ENCODE measurements at places on chromosomes 6 and 20. TPM values are rescaled to one million over a fixed set of nuclear protein-coding genes. Genes with fewer than 3 reads are reported as not detected.

The TOMM34 gene
- total RNA-seq, result 12.6 TPM

DNA sequence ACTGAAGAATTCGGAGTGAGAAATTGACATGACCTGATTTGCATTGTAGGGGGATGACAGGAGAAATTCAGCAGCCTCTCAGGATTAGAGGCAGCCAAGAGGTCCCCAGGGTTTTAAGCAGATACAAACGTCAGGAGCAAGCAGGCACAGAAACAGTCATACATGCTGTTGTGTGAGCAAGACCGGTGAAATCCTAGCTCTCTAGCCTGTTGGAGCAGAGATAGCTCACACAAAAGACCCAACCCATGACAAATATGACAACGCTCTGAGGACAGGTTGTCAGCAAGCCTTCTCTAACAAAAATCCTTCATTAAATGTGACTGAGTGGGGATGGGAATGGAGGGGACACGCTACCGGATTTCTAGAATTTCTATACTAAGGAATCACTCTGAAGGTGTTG is 23.0 kb upstream of the AKAP12 start:
- DNase-seq, result no peak

The LRRC1 gene
- 10.7 TPM for total RNA-seq

The TBXT gene
- not detected for total RNA-seq

GRCh38 chr6:9295644-9296043 is 860.3 kb upstream of the SLC35B3 start:
- no peak for DNase-seq

The SEL1L2 gene
- total RNA-seq, result 1.4 TPM

DNA sequence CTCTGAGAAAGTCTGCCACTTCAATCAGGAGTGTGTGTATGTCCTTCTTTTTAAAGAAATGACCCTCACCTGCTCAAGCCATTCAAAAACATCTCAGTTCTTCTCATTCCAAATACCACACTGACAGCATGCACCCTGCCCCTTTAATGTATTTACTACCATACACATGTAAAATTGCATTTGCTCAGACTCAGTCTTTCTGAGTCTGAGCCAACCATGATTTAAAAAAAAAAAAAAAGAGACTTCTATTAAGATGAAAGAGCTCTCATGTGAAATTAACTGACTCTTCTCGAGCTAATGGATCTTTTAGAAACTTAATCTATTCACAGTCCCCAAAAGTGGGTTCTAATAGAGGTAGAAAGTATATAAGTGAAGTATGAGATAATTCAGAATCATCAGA is 1.4 kb upstream of the FILIP1 start:
- DNase-seq, result no peak

DNA sequence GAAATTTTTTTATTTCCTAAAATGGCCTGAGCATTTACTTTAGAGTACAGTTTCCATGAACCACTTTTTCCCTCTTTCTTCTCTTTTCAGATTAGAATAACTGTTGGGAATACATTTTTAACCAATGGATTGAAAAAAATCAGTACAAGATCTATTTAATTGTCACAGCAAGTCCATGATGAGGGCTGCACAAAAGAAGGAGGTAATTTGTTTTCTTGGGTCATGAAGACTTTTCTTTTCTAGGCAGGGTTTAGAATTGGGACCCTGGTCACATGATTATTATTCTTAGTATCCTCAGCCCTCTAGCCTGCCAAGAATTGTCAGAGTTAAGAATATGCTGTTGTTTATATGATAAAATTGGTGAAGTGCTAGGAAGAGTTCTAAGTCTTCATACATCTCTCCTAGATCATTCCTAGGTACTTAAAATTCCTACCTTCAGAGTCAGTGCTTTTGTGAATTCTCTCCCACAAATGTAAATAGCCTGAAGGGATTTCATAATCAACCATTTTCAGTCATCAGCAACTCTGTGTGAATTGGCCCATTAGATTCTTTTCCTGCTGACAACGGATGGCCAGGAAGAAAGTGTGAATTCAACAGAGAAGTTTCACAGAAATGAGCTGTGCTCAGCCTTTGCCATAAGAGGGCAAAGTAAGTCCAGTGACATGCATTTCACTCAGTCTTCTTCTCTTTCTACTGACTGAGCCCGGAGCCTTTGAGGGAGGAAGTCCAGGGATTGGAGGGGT is 32.4 kb upstream of the TPBG start:
- no peak for DNase-seq

GRCh38 chr6:29294499-29294914 is 7.0 kb upstream of the OR14J1 start:
- no peak for DNase-seq

DNA sequence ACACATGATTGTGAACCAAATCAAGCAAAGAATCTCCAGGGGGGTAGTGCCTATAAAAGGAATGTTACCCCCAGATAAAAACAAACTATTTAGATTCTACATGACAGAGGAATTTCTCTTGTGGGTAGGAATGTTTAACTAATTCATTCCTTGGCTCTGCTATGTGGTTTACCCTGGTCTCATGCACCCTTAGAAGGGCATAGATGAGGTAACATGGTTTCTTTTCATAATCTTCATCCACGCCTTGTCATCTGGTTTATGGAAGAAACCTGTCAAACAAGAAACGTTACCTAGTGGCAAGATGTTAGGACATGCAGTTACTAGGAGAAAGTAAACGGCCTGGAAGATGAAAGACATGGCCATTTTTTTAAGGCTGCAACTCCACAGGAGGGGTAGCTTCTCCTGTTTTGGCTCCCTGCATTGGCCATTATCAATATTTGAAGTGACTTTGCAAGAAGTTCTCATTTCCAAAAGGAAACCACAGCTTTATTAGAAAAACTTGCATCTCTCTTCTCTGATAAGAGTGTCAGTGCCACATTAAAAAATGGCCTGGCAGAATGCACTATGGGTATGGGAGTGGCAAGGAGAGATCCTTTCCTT is 45.5 kb downstream of the STX11 start:
- no peak for DNase-seq

- no peak for DNase-seq
Measured at GRCh38 chr6:4665489-4666417, 110.5 kb upstream of the CDYL start.

All from omental fat pad (tissue), 4 donors.